Stimulated activated CD8-positive, alpha-beta memory T cell treated with anti-CD3 and anti-CD28 coated beads, Interleukin-2, amount 100 ng/mL, for 1 hour (primary cell): ENCODE measurements at places on chromosomes 2 and 18.

GRCh38 chr2:239268082-239268481 lies 132.7 kb downstream of the HDAC4 start:
- DNase-seq, result no peak

DNA sequence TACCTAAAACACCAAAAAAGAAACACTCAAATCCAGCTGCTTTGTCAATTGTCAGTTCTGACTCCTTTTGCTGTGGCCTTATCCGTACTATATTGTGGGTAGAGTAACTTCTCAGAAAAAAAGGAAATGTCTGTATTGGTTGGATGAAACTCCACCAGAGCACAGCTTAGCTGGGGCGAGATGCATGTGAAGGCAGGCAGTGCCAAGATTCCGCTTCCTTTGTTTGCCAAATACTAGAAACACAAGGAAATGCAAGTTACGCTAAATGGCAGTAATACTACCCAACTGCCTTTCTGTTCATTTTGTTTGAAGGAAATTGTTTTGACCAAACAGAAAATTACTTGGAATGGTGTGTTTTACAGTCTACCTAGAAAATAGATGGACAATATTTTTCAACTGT lies 10.0 kb downstream of the KLF11 start:
- DNase-seq, result no peak

- DNase-seq, result no peak
These were observed 301.2 kb downstream of the NCKAP5 start for GRCh38 chr2:133266926-133267590.

- no peak for DNase-seq
These were observed 385.5 kb upstream of the HNRNPA3 start for GRCh38 chr2:176826984-176827668.

DNA sequence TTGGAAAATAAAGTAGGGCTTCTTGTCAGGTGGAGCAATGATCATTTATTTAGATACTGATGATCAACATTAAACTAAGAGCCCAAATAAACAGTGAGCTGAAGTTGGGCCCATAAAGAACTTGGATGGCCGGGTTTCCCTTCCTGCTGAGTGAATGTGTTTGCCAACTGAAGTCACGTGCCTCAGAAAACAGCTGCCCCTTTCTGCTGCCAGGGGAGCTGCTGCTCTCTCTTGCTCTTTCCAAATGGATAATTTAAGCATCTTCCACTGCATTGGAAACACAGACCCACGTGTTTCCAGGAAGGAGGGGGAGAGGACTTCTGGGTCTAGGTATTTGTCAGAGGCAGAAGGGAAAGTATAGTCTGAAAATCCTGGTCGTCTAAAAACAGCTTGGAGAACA lies 22.9 kb upstream of the NCKAP5 start:
- DNase-seq, result no peak

- no peak for DNase-seq
These were observed 487.4 kb upstream of the ZEB2 start for GRCh38 chr2:145007093-145007959.

DNA sequence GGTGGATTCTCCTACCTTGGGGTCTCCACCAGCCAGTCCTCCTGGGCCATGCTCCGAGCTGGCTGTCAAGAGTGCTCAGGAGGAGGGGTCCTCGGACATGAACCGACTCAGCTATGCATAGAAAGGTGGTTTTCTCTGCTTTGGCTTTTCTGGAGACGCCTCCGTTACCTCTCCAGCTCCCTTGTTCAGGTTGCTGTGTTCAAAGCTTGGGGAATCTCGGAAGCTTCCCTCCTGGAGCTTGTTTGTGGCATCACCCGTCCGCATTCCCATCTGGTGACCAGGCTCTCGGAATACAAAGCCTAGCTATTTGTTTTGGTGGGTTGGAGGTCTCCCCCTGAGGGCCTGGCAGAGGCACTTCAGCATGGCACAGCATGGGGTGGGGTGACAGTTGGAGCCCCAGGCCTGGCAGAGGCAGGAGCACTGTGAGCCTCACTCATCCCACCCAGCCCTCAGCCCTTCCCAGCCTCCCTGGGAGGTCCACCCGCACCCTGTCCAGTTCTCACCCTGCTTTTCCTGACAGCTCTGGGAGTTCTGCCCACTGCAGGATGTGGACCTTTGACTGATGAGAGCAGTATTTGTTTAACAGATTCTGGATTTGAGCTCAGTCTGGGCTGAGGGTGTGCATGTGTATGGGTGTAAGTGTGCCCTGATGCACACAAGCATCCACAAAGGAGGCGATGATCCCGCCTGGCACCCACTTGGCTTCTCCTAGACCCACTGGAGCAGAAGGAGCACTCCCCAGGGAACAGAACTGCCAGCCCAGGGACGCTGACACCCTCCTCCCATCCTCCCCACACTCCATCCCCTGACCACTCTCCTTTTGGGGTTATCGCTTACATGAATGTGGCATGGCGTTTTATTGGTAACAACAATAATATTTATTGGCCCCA lies 107.3 kb upstream of the HS6ST1 start:
- no peak for DNase-seq
